GM13976 (cell line): ENCODE measurements at places on chromosomes 1 and 21.

DNA sequence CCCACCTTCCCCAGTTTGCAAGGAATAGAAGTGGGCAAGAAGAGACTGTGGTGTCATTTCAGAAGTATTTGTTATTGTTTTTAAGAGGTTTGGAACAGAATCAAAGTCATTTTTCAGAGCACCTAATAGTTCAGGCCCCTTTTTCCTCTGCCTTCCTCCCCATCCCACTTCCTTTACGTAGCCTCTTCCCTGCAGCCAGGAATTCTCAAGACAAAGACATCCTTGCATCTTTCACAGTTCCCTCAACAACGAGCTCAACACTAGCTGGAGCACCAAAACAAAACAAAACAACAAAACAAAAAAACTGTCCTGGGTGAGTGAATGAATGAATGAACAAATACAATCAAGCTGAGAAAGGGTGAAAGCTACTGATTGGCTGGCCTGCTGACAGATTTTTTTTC lies 7.0 kb downstream of the PALMD start:
- DNase-seq: no peak

GRCh38 chr1:224632921-224633321 lies 16.8 kb downstream of the CNIH3 start:
- DNase-seq: no peak

- no peak for DNase-seq
Measured at GRCh38 chr1:16101623-16102022, 28.2 kb upstream of the FAM131C start.

- DNase-seq: peak; percentile 56
Measured at GRCh38 chr1:18256282-18257235, 149.0 kb downstream of the IGSF21 start.

GRCh38 chr1:44330935-44331334 lies 24.1 kb downstream of the ERI3 start:
- DNase-seq: no peak

DNA sequence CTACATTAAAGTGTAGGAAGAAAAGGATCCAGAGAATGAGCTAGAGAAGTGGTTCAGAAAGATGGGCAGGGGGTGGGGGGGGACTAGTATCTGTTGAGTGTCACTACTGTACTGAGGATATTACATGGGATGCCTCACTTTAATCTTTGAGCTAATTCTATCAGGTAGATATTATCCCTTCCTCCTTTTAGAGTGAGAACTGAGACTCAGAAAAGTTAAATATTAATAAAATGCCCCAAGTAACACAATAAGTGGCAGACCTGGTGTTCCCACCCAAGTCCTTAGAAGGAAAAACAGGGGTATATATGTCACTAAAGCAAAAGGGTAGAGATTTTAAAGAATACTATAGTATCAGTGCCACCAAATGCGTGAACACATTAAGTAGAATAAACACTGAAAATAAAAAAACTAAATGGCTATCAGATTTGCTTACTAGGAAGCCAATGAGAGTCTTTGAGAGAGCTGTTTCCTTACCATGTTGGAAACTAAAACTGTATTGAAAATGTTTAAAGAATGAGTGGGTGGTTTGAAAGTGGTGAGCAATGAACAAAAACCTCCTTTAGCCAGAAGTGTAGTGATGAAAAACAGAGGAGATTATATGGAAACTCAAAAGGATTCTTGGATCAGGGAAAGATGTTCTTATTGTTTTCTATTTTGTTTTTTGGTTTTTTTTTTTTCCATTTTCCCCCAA lies 230.8 kb downstream of the BARHL2 start:
- no peak for DNase-seq

- DNase-seq: no peak
Measured at GRCh38 chr1:60129911-60130310, 56.3 kb upstream of the C1orf87 start.

DNA sequence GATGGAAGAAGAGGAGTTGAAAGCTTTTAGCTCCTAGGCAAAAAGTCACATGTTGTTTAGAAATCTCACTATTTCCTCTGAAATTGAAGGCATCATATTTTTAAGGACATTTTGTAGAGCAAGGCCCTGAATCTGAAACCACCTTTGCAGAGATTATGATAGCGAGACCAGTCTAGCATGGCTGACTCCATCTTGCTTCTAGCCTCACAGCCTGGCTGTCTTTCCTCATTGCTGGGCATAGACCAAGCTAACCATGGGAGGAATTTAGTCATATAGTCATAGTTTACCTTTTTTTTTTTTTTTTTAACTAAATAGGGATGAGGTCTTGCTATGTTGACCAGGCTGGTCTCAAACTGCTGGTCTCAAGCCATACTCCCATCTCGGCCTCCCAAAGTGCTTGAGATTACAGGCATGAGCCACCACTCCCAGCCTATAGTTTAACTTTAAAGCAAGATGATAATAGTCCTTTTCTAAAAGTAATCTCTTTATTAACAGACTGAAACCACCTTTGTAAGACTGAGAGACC lies 42.2 kb upstream of the ZNF326 start:
- DNase-seq: no peak

DNA sequence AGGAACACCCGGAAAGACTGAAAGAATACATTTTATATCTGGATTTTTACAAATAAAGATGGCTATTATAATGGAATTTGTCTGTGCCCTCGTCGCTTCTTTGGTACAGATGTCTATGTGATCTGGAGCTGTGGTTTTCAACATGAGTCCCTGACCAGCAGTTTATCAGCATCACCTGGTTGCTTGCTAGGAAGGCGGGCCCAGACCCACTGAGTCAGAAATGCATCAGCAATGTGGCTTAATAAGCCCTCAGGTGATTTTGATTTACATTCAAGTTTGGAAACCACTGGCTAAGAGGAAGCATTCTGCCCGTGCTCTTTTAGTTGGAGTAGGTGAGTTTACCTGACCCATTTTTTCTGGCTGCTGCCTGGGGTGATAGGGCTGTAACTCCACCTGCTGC lies 31.7 kb downstream of the ATP1A1 start:
- DNase-seq: no peak

- no peak for DNase-seq
Measured at GRCh38 chr1:232508130-232508701, 121.7 kb downstream of the SIPA1L2 start.

- no peak for DNase-seq
Measured at GRCh38 chr1:216805953-216806352, 82.7 kb upstream of the ESRRG start.

GRCh38 chr1:224333939-224334786 lies 4.2 kb upstream of the NVL start:
- peak; percentile 38 for DNase-seq

DNA sequence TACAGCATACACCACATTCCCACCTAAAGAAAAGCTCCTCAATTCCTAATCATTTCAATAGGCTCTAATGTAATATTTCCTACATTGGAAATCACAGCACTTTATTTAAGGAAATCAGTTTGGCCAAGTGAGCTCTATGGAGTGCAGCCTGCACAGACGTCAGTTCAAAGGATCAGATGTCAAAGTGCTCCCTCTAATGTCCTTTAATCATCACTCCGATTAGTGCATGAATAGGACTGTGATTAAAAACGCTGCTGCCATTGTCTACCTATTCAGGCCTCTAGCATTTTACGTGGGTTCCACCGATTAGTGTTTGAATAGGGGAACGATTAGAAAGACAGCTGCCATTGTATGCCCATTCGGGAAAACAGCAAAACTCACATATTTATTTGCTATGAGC lies 50.2 kb downstream of the DPYD start:
- no peak for DNase-seq

GRCh38 chr1:218390618-218391017 lies 45.5 kb downstream of the TGFB2 start:
- DNase-seq: no peak

- no peak for DNase-seq
Measured at GRCh38 chr1:76160225-76160624, 85.7 kb downstream of the ST6GALNAC3 start.

- no peak for DNase-seq
Measured at GRCh38 chr21:32907521-32907920, 118.2 kb upstream of the OLIG2 start.

GRCh38 chr1:215083383-215083961 lies 935 bp downstream of the KCNK2 start:
- no peak for DNase-seq

DNA sequence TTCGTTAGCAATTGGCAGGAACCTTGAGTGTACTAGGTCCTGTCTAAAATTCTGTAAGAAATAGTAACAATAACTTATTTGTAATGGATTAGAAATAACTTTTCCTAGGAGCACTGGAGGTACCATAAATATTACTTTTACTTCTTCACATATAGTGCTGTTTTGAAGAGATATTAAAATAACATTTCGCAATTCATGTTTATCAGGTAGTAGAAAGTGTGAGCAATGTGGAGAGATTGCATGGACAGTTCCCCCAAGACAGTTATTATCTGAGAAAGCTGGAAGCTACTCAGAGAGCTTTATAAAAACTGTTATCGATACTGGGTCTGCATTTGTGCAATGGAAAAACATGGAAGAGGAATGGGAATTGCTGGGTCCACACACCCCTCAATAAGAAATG lies 128.5 kb upstream of the KIF26B start:
- DNase-seq: no peak

GRCh38 chr1:38791164-38791515 lies 68.4 kb downstream of the RRAGC start:
- DNase-seq: no peak

- no peak for DNase-seq
Measured at GRCh38 chr1:218525031-218525430, 179.9 kb downstream of the TGFB2 start.

DNA sequence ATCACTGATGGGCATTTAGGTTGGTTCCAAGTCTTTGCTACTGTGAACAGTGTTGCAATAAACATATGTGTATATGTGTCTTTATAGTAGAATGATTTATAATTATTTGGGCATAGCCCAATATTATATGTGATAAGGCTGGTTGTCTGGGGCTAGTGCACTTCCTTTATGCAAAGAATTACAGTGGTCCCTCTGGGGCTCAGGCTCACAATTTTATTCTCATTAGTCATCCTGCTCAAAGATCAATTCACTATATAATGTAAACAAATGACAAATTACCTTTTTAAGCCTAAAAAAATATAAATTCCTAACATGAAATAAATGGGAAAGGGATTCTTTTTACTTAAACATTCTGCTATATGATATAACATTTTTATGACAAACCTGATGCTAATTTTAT lies 5.0 kb downstream of the PLPPR4 start:
- no peak for DNase-seq

DNA sequence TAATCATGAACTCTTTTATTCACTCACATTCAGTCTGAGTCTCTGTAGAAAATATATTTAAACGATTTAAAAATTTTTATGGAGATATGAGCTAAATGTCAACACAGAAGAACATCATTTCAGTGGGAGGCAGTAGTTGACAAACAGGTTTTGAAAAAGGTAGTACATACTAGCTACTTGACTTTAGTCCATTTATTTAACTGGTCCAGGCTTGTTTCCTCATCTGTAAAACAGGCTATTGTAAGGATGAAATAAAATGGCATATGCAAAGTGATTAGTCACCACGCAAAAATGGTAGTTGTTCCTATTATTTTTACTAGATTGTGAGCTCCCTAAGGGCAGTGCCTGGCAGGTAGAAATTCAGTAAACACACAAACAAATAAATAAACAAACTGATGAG lies 75.2 kb downstream of the NTPCR start:
- DNase-seq: no peak

GRCh38 chr1:166485620-166486019 lies 318.8 kb upstream of the FAM78B start:
- DNase-seq: no peak

GRCh38 chr21:36100971-36101641 lies 31.3 kb downstream of the CBR1 start:
- DNase-seq: no peak
